MG63 (cell line): ENCODE measurements at places on chromosomes 6 and 20. TPM values are rescaled to one million over a fixed set of nuclear protein-coding genes. Genes with fewer than 3 reads are reported as not detected.

The NKX2-4 gene
- total RNA-seq = not detected in 2 replicates

The CRISP3 gene
- not detected in 2 replicates for total RNA-seq

DNA sequence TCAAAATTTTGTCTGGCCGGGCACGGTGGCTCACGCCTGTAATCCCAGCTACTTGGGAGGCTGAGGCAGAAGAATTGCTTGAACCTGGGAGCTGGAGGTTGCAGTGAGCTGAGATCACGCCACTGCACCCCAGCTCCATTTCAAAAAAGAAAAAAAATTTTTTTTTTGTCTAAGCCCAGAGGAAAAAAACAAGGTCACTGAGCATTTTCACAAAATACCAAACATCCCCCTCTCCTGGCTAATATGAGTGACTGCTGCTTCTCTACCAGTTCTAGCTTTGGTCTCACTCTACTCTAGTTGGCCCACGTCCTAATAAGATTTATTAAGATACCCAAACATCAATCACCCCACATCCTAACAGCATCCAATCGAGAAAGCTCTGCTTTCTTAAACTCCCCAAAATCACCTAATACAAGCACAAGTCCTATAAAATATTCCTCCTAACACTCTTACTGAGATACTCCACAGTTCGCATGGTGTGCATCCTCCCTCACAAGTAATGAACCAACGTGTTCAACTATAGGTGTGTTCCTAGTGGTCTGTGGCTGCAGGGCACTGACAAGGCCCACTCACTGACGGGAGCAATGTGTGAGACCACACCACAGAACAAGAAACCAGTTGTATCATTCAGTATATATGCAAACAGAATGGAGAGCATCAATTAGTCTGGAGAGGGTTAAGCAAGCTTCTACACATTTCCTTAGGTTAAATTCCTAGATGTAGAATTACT is 64.2 kb downstream of the FKBP5 start:
- no peak for DNase-seq

DNA sequence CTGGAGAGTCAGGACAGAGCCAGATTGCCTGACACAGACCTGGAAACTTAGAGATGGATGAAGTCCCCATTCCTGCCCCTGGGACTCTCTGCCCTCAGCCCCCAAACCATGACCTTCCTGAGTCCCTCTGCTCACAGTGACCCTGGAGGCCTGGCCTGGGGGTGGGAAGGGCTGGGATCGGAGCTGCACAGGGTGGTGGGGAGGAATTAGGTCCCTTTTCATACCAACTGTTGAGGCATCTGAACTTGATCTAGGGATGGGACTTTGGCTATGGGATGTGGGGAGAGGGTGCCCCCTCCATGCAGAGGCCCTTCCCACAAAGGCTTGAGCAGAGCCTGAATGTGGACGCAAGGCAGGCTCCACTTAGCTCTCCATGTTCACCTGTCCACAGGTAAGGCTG is 144.1 kb downstream of the MRPL14 start:
- no peak for DNase-seq

- DNase-seq = no peak
Observed at GRCh38 chr20:43458422-43458924, 777 bp downstream of the SRSF6 start.

DNA sequence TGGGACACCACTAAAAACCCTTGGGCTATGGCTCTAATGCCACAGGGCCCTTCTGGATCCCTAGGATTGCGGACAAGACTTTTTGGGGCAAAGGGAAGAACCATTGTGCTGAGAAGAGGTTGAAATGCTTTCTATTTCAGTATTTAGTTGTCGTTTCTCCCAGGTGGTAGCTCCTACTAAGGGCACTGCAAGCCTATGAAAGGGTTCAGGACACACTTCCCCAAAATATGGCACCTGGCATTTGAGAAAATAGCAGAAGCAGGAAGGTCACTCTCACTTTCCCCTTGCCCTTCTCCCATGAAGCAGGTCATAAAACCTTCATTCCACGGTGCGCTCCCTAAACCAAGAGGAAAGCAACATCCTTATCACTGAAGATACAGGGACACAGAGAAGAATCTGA is 125.4 kb upstream of the GPR6 start:
- no peak for DNase-seq
